ENCODE measurements at places on chromosomes 7 and 10.

- DNase-seq: no peak
Measured at GRCh38 chr10:80416479-80417098, 8.2 kb downstream of the PRXL2A start.

- DNase-seq: no peak
Measured at GRCh38 chr7:106793015-106793975, 71.8 kb upstream of the PIK3CG start.

DNA sequence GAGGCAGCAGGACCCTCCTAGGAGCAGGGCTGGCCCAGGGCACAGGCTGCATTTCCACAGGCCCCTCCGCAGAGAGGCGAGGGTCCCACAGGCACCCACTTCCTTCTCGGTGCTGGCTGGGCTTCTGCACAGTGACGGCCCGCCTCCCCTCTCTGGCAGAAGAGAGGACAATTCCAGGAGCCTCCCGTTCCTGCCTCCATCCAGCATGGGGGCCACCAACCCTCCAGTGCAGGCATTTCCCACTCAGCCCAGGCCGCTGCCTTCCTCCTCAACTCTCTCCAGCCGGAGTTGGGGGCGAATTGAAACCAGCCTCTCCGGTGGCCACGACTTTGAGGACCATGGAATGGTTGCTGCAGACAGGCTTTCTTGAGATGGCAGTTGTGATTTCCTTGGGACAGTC is 125.0 kb upstream of the PPP2R2D start:
- no peak for DNase-seq

- DNase-seq: no peak
Measured at GRCh38 chr7:1927937-1928644, 258.0 kb downstream of the ELFN1 start.

DNA sequence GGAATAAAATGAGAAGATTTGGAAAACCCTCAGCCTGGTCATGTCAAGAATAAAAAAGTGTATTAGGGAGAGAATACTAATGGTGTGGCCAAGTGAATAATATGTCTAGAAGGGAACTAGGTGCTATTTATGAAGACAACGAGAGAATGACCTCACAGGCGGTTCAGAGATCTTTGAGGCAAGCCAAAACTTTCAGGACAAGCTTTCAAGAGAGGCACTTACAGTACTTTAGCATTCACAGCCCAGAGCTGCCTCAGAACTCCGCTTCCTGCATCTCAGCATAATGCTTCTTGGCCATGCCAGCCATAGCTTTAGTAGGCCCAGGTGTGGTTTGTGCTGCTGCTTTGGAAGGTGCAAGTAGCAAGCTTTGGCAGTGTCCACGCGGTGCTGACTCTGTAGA is 37.2 kb upstream of the CCDC7 start:
- DNase-seq: no peak

DNA sequence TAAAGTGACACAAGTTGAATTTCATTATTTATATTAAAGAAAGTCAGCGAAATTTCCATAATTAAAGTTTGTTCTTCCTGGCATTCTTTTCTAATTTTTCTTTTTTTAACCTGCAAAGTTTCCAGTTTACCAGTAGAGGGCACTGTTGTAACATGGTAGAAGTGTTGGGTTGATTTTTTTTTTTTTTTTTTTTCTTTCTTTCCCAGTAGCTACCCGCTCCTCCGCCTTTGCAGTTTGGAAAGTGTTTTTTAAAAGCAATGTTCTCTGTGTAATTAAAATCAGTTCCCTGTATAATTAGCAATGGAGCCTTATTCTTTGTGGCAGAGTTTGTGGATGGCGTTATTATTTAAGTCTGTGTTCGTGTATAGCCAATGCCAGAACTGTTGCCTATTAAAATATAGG is 53.7 kb downstream of the TAF3 start:
- no peak for DNase-seq

Measured in 8988T (cell line).